ENCODE measurements at places on chromosomes 3 and 15. TPM values are rescaled to one million over a fixed set of nuclear protein-coding genes. Genes with fewer than 3 reads are reported as not detected.

TGM5 gene
- total RNA-seq = not detected

MKRN3 gene
- 0.55 TPM for total RNA-seq

- no peak for DNase-seq
These were observed 44.8 kb downstream of the CCDC12 start for GRCh38 chr3:46931631-46932331.

DNA sequence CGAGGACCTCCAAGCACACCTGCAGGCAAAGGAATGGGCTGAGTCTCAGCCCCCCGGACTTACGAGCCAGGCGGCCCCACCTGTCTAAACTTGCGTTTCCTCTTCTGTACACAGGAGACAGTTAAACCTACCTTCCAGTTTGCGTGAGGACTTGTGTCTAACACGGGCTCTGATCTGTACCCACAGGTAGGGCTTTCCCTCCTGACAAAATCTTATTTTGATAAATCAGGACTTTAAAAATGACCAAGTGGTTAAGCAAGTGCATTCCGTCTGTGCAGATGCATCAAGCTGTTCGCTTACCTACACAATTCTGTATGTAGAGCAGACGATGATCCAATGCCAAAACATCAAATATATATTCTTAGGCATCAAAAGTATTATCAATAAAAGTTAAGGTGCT, 238.0 kb downstream of the XXYLT1 start:
- DNase-seq = no peak

GRCh38 chr3:71128961-71129360, 454.6 kb downstream of the FOXP1 start:
- DNase-seq = no peak

- no peak for DNase-seq
These were observed 12.1 kb downstream of the MRPS22 start for GRCh38 chr3:139355891-139356290.
